ENCODE measurements at places on chromosomes 1 and 21.

DNA sequence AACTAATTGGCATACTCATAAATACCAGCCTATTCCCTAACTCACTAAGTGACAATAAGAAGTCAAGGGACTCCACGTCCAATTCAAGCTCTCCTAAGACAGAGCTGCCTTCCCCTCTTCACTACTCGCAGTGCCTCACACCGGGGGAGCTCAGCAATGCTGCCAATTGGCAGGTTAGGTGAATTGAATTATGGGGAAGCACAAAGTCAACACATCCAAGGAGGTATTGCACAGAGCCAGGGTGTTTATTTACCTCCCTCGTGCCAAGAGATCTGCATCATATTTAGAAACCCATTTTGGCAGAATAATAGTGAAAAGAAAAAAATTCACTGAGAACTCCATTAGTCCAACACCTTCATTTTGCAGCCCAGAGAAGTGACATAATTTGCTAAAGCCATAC lies 20.4 kb upstream of the TNR start:
- DNase-seq: no peak

- no peak for DNase-seq
Observed at GRCh38 chr1:63936276-63936675, 162.5 kb downstream of the ROR1 start.

DNA sequence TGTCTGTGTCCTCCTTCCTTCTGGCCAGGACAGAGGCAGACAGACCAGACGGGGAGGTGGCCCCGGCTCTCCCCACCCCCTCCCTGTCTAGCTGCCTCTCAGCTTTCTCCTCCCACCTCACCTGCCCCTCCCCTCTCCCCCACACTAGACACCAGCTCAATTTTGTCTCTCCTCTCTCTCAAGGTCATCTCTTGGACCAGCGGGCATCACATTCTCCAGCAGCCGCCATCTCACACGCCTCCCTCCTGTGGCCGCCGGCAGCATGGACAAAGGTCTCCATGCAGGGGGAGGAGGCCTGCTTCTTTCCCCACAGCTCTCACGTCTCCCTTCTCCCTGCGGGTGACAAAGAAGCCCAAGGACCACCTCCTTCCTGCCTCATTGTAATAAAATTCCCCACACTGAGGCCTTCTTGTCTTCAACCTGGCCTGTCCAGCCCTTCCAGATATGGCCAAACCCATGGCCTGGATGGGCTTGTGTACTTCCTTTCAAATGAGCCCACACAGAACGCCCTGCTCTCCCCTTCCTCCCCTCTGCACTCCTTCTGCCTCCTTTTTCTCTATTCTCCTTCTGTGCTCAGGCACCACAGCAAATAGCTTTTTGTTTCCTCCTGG lies 14.6 kb downstream of the OPTC start:
- DNase-seq: no peak

DNA sequence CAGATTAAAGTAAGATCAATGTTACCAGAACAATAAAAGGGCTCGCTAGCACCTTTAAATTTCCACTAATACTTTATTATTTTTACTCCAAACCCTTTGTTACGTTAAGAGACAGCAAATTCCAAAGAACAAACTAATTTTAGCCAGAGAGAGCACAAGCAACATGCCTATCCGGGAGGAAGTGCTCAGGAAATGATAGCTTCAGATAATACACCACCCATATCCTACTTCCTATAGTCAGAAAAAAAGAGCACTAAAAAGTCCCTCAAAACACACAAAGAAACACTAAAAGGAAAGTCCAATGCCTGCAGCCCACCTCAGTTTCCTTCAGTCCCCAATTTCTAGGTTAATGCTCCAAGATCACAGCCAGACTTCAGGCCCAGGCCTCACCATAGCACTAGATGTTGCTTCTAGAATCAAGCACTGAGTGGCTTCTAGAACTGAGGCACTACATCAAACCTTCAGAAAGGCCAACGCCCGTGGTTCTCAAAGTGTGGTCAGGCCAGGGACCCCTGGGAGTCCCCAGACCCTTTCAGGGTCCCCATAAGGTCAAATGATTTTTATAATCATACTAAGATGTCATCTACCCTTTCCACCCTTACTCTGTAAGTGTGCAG lies 142.6 kb downstream of the PSMG1 start:
- DNase-seq: no peak

- DNase-seq: no peak
Observed at GRCh38 chr1:34984435-34984792, 733 bp downstream of the TMEM35B start.

DNA sequence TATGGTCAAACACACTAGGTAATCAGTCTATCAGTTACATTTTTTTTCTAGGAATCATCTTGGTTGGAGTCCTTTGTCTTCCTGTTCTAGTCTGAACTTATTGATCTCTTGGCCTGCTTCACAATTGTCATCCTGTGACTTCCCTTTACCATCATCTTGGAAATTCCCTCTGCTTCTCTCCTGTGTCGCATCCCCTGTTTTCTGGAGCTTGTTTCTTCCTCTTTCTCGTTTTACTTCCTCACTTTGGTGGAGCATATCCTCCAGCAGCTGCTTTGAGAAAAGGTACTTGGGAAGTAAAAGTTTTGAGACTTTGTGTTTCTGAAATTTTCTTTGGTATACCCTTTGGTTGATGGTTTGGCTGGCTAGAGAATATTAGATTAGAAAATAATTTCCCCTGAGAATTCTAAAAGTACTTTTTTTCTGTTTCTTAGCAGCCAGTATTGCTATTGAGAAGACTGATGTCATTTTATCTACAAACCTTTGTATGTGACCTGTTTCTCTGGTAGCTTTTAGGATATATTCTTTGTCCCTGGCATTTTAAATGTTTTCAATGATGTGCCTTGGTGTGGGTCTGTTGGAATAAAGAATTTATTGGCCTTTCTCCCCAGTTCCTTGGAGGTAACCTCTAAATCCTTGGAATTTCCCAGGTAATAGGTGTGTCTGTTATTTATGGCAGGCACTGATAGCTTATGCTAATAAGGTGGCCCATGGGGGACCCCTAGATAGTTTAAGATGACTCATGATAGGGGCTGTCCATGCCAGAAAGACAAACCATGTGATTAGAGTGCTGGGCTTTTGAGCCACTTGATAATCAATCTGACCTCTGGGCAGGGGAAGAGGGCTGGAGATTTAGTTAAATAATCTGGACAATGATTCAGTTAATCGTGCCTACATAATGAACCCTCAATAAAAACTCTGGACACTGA lies 6.1 kb upstream of the MYCL start:
- no peak for DNase-seq

DNA sequence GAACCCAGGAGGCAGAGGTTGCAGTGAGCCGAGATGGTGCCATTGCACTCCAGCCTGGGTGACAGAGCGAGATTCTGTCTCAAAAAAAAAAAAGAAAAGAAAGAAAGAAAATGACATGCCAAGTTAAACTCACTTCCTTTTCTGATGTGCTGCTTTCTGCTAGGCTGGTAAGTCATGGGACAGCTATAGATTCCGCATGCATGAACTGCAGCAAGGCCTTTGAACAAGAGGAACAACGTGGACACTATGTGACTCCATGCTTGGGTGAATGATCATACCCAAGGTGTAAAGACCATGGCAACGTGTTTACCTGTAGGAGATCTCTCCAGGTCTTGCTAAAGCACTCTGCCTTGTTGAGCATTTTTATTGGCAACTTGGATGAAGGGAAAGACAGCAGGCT lies 10.3 kb upstream of the TTF2 start:
- DNase-seq: no peak

GRCh38 chr1:84919461-84919970 lies 26.5 kb upstream of the LPAR3 start:
- no peak for DNase-seq

GRCh38 chr1:217812175-217812574 lies 181.0 kb downstream of the SPATA17 start:
- DNase-seq: no peak

GRCh38 chr1:209354840-209355165 lies 228.7 kb upstream of the CAMK1G start:
- DNase-seq: no peak

DNA sequence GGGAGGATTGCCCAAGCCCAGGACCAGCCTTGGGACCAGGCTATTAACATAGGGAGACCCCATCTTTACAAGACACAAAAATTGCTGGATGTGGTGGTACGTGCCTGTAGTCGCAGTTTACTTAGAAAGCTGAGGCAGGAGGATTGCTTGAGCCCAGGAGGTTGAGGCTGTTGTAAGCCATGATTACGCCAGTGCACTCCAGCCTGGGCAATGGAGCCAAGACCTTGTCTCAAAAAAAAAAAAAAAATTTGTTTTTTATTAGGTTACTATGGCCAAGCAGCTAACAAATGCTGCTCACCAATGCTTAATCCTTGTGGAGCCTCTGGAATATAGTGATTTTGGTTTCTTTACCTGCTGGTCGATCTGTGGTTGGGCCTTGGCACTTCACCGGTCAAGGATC lies 8.8 kb downstream of the ARID1A start:
- no peak for DNase-seq

DNA sequence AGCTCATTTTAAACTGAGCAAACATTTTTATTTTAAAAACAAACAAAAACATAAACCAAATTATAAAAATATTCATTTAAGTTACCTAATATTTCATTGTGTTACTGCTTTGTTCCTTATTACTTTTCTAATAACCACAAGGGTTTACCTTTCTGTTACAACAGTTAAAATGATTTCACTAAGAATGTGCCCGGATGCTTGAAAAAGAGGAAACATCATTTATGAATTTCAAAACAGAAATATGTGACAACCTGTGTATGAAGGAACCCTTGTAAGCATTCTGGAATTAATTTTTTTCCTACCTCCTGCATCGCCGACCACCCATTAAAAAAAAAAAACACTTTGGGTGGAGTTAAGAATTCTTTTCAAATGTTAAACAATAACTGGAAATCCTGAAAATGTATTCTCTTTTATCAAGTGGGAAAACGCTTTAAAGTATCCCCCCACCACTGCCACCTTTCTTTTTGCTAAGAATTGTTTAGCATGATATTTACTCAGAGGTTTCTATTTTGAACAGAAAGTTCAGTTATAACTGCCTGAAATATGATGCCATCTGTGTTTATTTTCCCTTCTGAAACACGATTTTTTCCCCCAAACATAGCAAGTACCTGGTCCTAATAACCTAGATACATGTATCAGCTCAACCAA lies 9.1 kb downstream of the CYYR1 start:
- DNase-seq: no peak

- DNase-seq: no peak
Observed at GRCh38 chr1:243739335-243740003, 110.6 kb downstream of the AKT3 start.

GRCh38 chr1:116075575-116075974 lies 35.6 kb upstream of the MAB21L3 start:
- no peak for DNase-seq

DNA sequence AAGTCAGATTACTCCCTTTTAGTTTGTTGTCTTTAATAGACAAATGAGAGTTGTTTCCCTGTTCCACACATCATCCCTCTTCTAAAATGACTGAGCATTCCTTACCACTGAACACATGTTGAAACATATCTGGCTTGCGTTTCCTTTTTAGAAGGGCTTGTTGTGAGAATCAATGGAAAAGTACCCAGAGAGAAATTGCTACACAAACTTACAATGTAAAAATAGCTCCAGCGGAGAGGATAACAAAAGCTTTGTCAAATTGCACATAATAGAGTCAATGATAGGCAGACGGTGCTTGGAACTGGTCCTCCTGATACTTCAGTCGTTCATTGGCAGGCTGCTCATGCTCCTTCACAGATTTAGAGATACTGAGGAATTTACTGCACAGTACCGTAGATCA lies 123.9 kb downstream of the CYYR1 start:
- no peak for DNase-seq

DNA sequence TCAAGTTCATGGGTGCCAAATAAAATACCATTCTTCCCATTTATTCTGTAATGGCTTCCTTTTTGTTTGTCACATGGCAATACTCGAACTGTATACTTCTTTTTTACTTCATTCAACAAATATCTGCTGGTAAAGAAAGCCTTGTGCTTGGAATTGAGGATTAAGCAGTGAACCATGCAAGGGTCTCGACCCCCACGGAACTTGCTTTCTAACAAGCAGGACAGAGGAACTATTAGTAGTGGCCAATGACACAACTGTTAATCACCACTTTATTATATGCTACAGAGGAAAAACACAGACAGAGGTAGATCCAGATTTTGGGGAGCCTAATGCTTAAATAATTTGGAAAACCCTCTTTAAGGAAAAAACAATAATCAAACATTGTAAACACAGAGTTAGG lies 542.2 kb downstream of the DPYD start:
- DNase-seq: no peak

DNA sequence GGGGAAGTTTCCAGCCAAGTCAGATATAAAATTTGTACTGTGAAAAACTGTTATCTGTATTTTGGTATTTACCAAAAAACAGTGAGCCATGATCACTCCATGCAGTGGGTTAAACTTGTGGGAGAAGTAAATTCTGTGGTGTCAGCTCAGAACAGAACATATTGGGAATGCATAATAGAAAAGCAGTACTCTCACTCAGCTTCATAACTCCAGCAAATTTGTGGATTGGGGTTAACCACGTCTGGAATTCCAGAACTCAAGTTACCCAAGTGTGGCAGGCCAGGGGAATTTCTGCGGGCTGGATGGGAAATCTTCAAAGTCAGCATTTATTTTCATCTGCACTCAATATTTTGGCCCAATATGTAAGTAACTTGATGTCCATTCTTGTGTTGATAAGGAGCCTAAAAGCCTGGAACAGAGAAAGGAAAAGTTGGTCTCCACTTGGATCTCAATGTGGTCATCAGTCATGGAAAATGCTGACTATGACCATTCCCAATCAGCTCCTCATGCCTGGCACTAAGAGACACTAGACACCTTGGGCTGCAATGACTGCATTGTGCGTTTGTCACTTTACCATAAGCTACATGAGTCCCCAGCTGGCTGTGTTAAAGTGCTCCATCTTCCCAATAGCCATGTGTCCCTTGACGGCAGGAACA lies 39.1 kb upstream of the ENAH start:
- DNase-seq: no peak

DNA sequence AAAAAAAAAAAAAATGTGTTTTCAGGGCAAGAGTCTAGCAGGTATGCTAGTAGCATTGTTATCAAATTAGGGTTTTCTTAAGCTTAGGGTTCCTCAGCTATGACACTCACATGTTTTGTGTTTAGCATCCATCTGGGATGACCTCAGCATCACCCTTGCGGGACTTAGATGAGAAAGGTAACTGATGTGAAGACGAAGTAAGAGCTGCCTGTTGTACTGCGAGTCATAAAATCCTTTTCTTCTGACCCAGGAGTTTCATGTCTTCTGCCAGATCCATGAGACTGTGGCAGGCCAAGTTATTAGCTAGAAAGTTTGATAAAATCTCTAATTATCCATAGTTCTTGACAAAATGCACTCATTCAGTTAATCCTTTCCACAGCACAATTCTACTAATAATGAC lies 1251.1 kb downstream of the AMY1C start:
- DNase-seq: no peak
